CD14-positive monocyte (primary cell): ENCODE measurements at places on chromosomes 7 and 10.
A peak's percentile ranks its signal among the peaks of the same experiment; 100 is the strongest.

- no peak for DNase-seq
These were observed 49.7 kb downstream of the COL17A1 start for GRCh38 chr10:104036069-104036384.

DNA sequence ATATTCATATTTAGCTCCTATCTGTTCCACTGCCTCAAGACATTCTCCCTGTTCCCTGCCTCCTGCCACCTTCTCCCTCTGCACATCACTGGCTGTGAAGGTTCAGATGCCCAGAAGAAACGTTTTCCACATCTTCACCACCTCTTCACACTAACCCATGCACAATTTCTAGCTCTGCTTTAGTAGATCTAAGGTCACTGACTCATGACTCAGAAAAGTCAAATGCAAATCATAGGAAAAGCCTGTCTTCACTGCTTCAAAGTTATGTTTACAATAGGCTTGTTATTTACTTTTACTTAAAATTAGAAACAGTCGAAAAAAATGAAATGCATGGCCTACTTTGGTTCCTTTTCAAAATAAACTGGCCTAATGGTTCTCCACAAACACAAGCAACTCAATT is 2.5 kb downstream of the SCRN1 start:
- no peak for DNase-seq

GRCh38 chr7:31702354-31702753 is 15.3 kb downstream of the PPP1R17 start:
- no peak for DNase-seq

- no peak for DNase-seq
These were observed 700.2 kb downstream of the TYW1 start for GRCh38 chr7:67696878-67697277.

- DNase-seq = peak; percentile 65
These were observed 4.8 kb upstream of the OR6V1 start for GRCh38 chr7:143047326-143047725.

GRCh38 chr7:47806701-47807103 is 141.6 kb downstream of the PKD1L1 start:
- peak; percentile 62 for DNase-seq

- no peak for DNase-seq
These were observed 249.2 kb upstream of the PHF14 start for GRCh38 chr7:10724449-10724848.

DNA sequence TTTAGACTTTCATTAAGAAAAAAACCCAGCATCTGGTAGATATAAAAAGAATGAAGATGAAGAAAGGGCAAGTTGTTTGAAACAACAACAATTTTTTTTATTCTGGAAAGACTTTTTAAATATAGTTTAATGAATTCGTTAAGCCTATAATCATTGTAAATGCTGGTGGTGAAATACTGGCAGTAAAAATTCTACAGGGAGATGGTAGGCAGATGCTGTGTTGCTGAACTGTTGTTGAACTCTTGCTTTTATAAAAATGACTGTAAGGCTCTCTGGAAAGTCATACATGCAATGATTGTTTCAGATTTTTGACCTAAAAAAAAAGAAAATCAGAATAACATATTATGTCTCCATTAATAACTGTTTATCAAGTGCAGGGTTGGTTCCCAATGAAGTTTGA is 39.0 kb downstream of the SCIN start:
- no peak for DNase-seq

DNA sequence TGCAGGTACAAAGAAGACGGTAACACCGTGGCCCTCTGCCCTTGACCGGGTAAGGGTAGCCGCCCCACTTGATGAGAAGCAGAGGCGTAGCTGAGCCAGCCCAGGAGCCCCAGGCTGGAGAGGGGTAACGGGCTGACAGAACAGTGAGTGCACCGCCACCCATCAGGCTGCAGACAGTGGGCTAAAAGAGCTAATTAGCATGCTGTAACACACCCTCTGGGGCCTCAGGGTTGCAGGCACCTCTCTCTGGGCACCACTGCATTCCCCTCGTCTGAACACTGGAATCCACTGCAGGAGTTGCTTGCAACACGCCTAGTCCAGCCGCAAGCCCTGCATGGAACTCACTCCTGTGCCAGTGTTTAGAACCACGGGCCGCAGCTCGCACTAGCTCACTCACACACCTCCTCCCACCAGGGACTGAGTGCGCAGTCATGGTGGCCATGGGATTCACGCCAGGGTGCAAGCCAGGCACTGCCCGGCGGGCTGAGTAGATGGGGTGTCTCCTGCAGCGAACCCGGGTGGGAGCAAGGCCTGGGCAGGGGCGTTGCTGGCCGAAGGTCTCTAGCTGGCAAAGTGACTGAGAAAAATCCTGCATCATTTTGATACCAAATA is 36.1 kb downstream of the AGMO start:
- DNase-seq = no peak

- DNase-seq = no peak
These were observed 8.6 kb upstream of the RFC2 start for GRCh38 chr7:74262639-74263398.

- no peak for DNase-seq
These were observed 71.9 kb downstream of the NT5C2 start for GRCh38 chr10:103120977-103121735.

DNA sequence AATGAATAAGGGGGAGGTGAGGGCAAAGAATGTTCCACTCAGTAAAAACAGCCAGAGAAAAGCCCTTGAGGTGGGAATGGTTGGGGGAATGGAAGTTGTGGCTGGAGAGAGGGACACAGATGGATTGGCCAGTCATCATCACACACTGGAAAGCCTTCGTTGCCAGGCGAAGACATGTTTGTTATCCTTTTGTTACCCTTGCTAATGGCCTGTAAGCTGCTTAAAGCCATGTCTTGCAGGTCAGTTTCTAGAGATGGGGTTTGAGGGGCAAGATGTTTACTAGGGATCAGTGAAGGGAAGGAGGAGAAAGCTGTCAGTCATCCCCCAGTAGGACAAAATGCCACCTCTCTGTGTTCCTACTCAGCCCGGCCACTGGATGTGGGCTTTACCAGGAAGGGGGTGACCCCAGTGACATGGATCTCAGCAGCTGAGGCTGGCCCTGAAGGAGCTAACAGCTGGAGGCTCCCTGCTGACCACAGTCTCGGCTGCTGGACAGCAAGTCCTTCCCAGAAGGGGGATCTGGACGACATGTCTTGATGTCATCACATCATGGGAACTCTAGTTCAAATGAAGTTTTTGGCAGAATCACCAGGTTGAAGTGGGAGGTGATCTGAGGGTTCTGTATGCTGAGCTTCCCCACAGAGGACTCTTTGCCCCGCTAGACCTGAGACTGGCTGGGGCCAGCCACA is 66.2 kb downstream of the TBXAS1 start:
- DNase-seq = no peak

GRCh38 chr10:77248104-77248790 is 389.4 kb downstream of the KCNMA1 start:
- no peak for DNase-seq

DNA sequence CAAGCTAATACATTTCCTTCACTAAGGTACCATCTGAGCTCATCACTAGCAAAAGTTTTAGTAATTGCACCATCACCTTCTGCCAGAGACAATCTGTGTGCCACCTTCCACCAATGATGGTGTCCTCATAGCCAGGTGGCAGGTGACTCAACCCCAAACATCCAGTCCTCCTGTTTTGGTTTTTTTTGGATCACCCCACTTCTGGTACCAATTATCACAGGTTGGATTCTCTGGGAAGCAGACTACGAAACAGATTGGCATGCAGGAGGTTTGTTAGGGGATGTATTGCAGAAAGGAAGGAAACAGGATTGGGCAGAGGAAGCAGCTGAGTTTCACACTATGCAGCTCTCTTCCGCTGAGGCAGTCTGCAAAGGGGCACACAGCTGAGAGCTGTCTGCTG is 4.5 kb upstream of the TACC2 start:
- DNase-seq = no peak

- DNase-seq = no peak
These were observed 26.5 kb upstream of the NRG3 start for GRCh38 chr10:81848514-81848913.

- no peak for DNase-seq
These were observed 434.4 kb downstream of the AUTS2 start for GRCh38 chr7:70032649-70033048.

DNA sequence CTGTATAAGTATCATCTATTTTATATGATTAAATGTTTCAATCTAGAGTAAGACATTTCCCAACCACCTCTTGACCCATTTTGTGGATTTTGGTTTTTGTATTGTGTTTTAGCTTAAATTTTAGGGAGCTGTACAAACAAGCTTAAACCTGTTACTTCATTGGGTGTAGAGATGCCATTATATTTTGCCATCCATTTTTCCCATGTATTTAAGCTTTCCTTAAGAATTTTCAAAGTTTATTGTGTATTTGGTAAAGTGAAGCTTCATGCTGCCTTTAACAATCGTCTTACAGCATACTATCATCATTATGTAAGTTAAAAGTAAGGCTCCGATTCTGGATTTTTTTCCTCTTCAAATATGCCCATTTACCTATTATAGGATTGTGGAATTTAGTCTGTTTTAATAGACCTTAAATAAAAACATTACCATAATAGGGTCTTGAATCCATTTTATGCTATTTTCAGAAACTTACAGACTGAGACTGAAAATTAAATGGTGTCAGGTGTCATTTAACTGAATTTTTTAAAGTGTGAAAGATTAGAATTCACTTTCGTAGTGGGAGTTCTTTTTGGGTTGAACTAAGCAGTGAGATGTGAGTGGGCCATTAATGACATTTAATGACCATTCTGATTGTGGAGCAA is 2.2 kb downstream of the KMT2E start:
- no peak for DNase-seq

DNA sequence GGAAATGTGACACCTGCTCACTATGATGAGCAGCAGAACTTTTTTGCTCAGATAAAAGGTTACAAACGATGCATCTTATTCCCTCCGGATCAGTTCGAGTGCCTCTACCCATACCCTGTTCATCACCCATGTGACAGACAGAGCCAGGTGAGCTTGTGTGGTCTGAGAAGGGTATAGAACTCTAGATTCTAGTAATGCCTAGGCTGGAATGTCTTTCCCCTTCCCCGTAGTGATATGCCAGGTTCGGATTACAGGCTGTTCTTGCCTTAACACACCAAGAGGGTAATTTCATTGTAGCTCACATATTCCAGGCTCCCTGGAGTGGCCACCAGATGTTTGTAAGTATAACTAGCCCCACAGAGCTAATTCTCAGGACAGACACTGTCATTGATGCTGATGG is 9.2 kb downstream of the HIF1AN start:
- DNase-seq = no peak

DNA sequence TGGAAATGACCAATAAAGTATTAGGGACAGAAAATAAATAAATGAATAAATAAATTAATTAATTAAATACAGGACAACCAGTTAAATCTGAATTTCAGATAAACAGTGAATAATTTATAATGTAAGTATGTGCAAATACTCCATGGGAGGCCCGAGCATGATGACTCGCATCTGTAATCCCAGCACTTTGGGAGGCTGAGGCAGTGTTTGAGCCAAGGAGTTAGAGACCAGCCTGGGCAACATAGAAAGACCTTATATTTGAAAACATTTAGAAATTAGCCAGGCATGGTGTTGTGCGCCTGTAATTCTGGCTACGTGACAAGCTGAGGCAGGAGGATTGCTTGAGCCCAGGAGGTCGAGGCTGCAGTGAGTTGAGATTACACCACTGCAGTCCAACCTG is 123.7 kb downstream of the CUL2 start:
- DNase-seq = no peak

- peak; percentile 21 for DNase-seq
These were observed 48.4 kb upstream of the FAM20C start for GRCh38 chr7:143811-144453.

- DNase-seq = no peak
These were observed 145.9 kb downstream of the SH3PXD2A start for GRCh38 chr10:103709341-103709920.

DNA sequence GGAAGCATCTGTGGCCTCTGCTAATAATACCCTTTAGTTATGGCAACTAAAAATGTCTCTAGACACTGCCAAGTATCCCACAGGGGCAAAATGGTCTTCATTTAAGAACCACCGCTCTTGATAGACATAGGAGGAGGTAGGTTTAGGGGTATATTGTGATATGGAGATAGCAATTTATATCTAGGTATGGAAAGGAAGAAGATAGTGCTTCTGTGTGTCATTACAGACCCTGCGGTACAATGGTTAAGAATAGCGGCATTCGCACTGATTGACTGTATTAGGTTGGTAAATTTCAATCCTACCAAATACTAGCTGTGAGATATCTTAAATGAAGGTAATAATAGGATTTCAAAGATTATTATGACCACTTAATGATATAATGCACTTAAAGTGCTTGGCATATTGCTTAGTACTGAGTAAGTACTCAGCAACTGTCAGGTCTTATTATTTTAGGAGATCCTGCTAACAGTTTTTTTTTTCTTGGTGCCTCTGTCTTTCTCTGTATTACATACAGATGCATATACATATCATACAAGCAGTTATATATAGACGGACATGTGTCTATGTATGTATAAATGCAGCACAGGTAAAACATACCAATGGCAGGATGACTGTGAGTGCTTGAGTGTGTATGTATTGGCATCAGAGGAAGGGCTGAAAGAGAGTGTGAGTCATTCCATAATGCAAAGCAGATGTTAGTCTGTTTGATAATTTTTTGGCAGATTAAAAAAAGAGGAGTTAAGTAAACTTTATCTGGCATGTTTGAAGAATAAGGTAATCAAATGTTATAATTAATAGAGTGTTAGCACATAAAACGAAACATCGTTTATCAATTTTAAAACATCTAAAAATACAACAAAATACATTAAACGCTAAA is 50.0 kb upstream of the ITGB8 start:
- no peak for DNase-seq

GRCh38 chr10:125510998-125511397 is 172.0 kb downstream of the TEX36 start:
- DNase-seq = no peak

GRCh38 chr7:68176974-68177373 is 1180.3 kb downstream of the TYW1 start:
- DNase-seq = peak; percentile 2

- no peak for DNase-seq
These were observed 15.1 kb downstream of the TMEM60 start for GRCh38 chr7:77783111-77783510.

DNA sequence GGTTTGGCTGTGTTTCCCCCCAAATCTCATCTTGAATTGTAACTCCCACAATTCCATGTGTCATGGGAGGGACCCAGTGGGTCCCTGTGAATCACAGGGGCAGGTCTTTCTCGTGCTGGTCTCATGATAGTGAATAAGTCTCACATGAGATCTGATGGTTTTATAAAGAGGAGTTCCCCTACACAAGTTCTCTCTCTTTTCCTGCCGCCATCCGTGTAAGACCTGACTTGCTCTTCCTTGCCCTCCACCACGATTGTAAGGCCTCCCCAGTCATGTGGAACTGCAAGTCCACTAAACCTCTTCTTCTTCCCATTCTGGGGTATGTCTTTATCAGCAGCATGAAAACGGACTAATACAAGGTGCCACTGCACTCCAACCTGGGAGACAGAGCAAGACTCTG is 329.2 kb downstream of the TNS3 start:
- no peak for DNase-seq
